ENCODE measurements at places on chromosomes 12 and 14. TPM values are rescaled to one million over a fixed set of nuclear protein-coding genes. Genes with fewer than 3 reads are reported as not detected.

GRCh38 chr14:86838363-86838762 is 1154.6 kb downstream of the GALC start:
- no peak for DNase-seq

- DNase-seq: peak; percentile 61
Measured at GRCh38 chr14:86510491-86510890, 980.5 kb downstream of the FLRT2 start.

GRCh38 chr12:27901959-27902358 is 70.6 kb downstream of the PTHLH start:
- DNase-seq: no peak

DNA sequence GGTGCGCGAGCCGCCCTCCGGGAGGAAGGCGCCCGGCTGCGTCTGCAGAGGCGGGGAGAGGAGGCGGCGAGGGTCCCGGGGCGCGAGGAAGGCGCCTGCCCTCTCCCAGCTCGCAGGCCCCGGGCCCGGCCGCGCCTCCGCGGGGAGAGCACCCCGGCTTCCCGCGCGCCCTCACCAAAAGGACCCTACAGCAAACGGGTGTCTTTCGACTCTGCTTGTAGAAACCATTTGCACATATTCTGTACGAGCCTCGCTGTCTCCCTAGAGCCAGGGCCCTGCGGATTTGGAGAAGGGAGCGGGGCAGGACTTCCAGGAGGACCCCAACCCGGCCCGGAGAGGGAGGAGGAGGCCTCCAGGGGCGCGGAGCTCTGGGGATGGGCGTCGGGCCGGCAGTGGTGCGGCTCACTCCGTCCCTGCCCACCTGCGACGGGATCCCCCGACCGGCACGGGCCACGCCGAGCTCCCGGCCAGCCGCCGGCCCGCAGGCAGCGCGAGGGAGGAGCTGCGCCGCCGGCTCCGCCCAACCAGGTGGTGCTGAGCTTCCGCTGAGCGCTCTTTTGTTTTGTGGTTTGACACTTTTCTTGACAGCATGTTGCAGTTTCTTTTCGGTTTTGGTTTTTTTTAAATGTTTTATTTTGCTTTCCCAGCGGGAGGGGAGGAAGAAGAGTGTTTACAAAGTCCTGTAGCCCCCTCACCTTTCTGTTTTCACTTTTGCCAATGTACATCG is 103.3 kb upstream of the FKBP4 start:
- DNase-seq: no peak

DNA sequence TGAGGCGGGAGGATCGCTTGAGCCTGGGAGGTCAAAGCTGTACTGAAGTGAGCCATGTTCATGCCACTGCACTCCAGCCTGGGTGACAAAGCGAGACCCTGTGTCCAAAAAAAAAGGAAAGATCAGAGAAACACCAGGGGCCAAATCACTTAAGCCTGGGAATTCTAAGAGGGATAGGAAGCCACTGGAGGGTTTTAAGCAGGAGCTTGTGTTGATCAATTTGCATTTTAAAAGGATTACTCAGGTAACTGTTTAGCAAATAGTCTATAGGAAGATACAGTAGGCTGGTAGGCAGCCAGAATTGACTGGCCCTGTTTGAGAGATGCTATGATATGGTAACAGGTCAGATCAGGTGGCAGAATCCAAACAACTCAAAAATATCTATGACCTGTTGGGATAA is 162.7 kb downstream of the SPTSSA start:
- DNase-seq: no peak

DNA sequence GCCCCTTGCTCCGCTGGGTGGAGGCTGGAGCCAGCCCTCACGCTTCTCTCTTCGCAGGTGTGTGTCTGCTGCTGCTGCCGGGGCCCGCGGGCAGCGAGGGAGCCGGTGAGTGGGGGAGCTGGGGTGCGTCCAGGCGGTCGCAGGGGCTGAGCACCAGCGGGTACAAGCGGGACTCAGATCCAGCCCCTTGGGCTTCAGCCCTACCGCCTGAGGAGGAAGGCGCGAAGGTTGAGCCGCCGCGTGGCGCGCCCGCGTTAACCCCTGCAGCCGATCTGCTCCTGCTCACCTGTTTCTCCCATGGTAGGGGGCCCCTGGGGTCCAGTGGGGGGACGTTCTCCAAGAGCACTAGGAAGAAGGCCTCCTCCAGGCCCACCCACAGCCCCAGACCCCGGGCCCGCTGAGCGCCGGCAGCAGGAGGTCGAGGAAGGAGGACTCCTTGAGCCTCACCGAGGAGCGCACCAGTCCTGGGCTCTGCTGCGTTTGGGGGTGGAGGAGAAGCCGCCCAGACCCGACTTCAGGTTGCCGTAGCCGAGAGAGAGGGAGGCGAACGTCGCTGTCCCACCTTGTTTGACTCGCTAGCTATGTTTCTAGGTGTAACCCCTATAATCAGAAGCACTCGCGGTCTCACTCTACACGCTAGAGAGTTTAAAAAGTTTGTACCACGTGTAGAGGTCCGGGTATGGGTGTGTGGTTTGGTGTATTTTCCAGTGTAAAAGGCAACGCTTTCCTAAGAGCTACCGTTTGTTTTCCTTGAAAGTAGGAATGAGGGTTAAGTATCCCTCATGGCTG is 834 bp downstream of the COCH start:
- no peak for DNase-seq

DNA sequence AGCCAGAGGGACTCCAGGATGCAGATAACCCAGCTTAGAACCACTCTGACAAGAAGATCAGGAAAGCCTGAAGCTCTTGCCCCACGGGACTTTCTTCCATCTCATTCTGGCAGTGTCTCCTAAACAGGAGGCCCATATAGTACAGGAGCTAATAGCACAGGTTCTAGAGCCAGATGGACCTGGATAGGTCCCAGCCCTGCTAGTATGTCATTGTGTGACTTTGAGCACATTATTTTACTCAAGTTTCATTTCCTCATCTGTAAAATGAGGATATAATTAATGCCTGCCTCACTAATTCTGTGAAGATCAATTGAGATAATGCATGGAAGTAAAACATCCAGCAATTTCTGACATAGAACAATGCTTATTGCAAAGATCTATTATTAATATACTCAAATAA is 66.5 kb upstream of the GZMB start:
- DNase-seq: no peak

DNA sequence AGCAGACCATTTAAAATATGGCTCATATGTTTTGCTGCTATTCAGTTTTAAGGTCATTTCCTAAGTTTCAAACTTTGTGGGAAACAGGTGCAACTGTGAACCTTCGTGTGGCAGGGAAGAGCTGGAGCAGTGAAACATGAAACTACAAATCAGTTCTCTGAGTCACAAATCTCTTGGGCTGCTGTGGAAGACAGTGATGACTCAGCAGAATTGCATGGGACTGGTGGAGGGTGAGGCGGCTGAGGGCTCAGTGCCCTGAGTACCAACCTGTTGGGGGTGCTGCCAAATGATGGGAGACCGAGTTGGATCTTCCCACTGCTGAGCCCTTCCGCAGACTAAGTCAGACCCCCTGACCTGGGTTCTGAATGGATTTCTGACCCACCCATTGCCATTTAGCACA is 8.4 kb upstream of the CALM1 start:
- DNase-seq: peak; percentile 40

GRCh38 chr12:76410781-76411180 is 62.6 kb upstream of the BBS10 start:
- no peak for DNase-seq

DNA sequence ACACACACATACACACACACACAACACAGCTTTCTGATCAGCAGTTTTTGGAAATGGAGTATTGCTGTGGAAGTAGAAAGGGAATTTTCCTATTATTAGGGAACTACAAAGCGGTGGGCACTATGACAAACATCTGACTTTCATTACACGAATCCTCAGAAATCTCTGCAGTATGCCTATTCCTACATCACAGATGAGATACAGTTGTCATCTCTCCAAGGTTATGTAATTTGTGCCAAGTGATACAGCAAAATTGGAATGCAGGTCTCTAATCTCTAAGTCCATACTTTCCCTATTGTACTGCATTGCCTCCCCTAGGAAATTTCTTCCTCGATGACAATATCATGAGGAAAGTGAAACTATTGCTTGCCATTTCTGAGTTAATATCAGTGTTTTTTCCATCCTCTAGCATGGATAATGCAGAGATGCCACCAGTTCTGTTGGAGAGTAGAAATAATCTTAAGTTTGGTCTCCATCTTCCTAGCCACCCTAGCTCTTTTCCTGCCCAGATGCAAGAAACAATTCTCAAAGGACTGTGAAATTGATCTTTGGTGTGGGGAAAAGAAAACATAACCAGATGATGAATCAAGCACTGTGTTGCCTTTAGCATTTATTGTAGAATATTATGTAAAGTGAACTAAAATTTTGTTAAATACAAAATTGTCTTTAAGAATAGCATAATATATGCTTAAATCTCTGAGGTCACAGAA is 94.7 kb downstream of the ERGIC2 start:
- no peak for DNase-seq

DNA sequence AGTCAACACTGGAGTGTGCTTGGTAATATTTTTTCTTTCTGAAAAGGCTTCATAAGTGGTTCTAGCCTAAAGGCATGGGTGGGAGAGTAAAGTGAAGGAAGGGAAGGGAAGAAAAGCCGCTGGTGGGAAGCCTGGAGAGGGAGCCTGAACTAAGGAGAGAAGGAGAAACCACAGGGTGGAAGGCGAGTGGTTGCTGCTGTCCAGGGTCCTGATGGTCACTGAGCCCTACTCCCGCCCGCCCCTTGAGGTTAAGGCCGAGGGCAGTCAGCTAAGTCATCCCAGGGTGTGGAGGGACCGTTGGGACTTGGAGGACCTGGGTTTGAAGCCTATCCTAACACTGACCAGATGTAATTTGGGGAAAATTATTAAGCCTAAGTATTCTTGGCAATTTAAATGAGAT is 189.1 kb downstream of the PIWIL1 start:
- no peak for DNase-seq

- no peak for DNase-seq
Measured at GRCh38 chr14:77039285-77040058, 11.0 kb upstream of the IRF2BPL start.

DNA sequence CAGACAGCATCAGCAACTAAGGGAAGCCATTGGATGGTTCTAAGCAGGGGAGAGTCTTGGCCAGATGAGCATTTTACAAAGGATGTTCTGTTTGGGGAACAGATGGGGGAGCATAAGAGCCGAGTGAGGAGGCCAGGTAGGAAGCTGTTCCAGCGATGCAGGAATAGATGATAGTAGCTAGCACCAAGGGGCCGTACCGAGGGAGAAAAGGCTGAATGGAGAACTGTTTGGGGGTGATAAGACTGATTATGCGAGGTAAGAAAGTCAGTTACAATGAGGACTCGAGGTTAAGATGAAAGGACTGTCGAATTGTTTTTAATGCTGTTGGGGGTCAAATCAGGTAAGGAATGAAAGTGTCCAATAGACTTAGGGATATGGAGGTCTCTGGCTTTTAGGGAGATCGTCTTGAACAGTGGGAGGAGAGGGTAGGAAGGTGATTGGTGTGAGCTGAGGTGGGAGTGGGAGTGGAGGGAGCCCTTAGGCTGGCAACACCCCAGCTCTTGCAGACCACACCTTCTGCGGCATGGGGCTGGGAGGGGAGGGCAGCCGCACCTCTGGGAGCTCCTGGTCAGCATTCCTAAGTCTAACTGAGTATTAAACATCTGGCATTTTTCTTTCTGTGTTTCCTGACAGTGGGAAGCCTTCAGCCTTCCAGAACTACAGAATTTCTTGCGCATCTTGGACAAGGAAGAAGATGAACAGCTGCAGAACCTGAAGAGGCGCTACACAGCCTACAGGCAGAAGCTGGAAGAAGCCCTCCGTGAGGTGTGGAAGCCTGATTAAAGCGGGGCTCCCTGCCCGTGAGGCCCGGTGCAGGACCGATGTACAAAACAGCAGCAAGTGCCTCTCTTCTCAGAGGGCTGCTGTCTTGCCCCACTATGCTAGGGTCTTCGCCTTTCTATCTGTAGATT is 64.8 kb downstream of the GNS start:
- DNase-seq: peak; percentile 57

GRCh38 chr12:30111719-30112118 is 328.0 kb upstream of the TMTC1 start:
- DNase-seq: no peak

- DNase-seq: no peak
Measured at GRCh38 chr12:105335856-105336255, 5.4 kb downstream of the C12orf75 start.

DNA sequence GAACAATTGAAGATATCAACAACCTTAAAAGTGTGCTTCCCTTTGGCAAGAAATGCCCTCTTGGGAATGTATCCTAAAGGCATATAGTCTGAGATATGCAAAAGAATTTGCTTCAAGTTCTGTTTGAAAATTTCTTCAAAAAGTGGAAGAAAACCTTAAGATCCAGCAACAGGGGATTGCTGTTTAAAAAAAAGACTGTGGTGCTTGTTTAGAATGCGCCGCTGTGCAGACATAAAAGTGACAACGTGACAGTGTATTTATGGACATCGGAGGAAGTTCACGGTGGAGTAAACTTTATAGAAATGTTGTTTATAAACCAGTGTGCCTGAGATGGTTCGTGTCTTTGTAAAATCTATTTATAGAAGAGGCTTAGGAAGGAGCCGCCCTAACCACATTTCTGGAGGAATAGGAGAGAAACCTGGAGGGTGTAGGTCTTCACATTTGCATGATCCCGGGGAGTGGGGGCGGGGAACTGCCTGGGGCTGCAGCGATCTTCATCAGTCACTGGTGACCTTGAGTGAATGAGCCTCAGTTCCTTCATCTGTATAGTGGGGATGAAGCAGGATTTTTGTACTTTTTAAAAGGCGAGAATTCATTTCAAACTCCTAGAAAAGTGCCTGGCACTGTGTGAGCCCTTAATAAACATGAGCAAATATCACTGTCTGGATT is 27.5 kb downstream of the ADGRD1 start:
- DNase-seq: no peak

- DNase-seq: peak; percentile 76
Measured at GRCh38 chr14:77037938-77038568, 9.5 kb upstream of the IRF2BPL start.

DNA sequence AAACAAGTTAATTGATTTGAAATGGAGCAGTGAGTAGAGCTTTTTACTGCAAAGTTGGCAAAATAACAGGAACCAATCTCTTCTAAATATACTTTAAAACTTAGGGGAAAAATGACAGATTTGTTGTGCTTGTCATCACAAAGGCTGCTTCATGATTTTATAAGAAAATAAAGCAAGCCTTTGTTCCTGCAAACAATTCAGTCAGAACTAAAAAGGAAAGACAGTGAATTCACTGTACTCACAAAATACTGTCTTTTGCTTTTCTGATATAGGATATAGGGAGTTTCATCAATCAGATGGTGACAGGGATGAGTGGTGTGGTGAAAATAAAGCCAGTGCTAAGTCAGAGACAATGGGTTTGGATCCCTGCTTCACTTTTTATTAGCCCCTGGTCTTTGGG is 126.0 kb downstream of the HELB start:
- DNase-seq: no peak

- no peak for DNase-seq
Measured at GRCh38 chr12:54541751-54542290, 7.6 kb upstream of the PDE1B start.

The GOLGA5 gene
- 43.3 TPM for total RNA-seq

The ATP2B1 gene
- total RNA-seq: 47.8 TPM

The FAM216A gene
- not detected for total RNA-seq

The GPR162 gene
- 1.3 TPM for total RNA-seq

The DPY19L2 gene
- total RNA-seq: 7.0 TPM

The STYK1 gene
- total RNA-seq: 20.1 TPM

The LRRC10 gene
- not detected for total RNA-seq

The C12orf56 gene
- not detected for total RNA-seq

The BORCS5 gene
- 34.8 TPM for total RNA-seq

The BEGAIN gene
- total RNA-seq: not detected

The BICDL1 gene
- total RNA-seq: 68.7 TPM
